ENCODE measurements at places on chromosomes 2 and 18.
A peak's percentile ranks its signal among the peaks of the same experiment; 100 is the strongest.

DNA sequence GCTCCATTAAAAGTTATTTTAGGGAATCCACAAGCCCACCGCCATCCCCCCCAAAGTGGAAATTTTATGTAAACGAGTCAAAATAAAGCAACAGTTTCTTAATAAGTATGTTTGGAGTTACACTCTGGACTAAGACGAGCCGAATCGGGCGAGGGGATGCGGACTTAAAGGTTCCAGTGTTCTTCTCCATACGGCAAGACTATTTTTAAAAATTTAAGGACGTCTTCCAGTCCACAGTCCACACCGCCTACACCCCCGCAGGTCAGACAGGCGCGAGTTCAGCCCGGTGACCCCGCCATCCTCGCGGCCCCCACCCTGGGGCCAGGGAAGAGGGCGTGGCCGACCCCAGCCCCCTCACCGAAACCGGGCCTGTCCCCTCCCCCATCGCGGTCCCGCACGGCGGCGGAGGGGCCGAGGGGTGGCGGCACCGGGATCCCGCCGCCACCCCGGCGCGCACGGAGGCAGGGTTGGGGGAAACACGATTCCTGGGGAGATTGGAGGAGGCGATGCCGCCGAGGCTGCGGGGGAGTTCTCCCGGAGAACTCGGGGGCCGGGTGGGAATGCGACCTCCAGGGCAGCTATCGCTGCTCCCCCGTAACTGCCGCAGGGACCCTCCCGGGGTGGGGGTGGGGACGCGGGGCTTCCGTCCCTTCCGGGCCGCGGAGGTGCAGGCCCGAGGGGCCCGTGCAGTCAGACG is 24.5 kb upstream of the SMAD7 start:
- no peak for DNase-seq

GRCh38 chr2:172085460-172086159 is at the start of gene DLX1:
Gene DLX1 (plus strand): TSS chr2:172085507. CDS start chr2:172085678, 171 bp downstream.
- DNase-seq, result no peak

DNA sequence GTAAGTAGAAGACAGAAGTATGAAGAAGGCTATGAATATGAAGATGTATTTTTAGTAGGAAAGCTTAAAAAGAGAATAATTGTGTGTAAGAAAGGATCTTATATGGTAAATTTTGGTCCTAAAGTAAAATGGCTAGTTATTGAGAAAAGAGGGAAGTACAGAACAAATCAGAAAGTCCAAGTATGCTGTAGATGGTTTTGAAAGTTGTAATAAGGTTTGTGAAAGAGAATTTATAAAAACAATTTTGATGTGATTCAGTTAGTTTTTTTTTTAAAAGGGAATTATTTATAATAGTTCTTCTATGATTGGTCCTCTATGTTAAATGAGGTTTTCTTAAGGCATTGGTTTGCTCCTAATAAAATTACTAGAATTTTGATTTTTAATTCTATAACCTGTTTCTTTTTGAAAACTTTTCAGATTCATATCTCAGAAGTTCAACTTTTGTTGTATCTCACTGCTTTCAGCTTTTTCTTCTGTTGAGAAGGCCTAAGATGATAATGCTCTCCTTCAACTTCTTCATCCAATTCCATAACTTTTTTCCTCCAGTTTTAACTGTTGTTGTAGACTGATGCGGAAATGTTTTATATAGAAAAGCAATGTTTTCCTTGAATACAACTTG is 322.7 kb downstream of the NOL4 start:
- DNase-seq, result no peak

GRCh38 chr18:71047882-71048281 is 759.0 kb downstream of the SOCS6 start:
- no peak for DNase-seq

- DNase-seq, result no peak
Measured at GRCh38 chr18:32460171-32460731, 10.4 kb downstream of the GAREM1 start.

GRCh38 chr2:54329482-54330161 is 73.6 kb upstream of the TSPYL6 start:
- peak; percentile 69 for DNase-seq

DNA sequence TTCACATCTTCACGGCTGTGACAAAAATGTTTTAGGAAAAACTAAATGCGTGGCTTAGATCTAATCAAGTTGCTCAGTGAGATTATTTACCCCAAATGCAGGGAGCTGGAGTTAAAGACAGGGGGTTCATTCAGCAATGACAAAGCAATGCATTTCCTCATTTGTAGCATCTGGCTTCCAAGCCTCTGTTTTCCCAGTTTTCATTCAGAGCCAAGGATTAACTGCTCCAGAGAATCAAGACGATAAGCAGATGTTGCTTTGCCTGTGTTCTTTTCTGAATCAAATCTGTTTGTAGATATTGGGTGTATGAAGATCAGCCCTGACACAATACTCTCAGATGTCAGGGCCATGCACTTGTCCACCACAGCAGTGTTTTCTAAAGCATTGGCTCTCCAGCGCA is 147.4 kb upstream of the SIX2 start:
- no peak for DNase-seq

GRCh38 chr2:104888489-104889258 is 34.8 kb downstream of the POU3F3 start:
- no peak for DNase-seq

DNA sequence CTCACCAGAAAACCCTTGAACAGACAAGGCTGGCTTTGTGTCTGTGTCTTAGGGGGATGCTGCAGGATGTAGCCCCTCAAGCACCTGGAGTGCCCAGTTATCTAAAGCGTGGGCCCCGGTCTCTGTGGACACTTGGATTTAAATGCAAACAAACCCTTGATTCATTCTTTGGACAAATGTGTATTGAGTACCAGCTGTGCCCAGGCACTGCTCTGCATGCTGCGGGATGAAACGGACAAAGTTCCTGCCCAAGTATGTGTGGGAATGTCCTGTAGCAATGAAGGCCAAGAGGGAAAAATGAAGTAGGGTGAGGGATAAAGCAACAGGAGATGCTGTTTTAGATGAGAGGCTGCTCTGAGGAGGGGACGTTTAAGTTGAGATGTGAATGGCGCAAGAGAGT is 53.9 kb downstream of the BOLA3 start:
- no peak for DNase-seq

- no peak for DNase-seq
Measured at GRCh38 chr2:165958313-165958960, 4.9 kb upstream of the TTC21B start.

DNA sequence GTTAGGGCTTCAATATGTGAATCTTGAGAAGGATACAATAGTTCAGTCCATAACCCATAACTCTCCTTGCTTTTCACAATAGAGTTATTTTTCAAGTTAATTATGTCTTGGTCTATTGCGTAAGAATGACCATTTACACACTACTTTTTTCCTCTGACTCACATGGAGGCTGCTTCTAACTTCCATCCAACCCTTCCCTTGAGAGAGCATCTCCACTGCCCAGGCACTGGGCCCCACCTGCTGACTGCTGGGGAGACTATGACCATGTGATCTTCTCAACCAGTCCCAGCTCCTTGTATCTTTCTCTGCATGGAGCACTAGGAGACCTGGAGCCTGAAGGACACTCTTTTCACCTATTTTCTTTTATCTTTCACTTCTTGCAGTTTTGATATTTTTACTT is 251.5 kb downstream of the GPD2 start:
- DNase-seq, result no peak

- DNase-seq, result peak; percentile 12
Measured at GRCh38 chr18:63741769-63742168, 33.4 kb upstream of the SERPINB7 start.

GRCh38 chr2:224982226-224982625 is 60.0 kb downstream of the DOCK10 start:
- DNase-seq, result no peak

Measured in mesenchymal stem cell (in vitro differentiated cells and primary cell).